Stimulated activated CD4-positive, alpha-beta T cell treated with anti-CD3 and anti-CD28 coated beads, Interleukin-4, amount 100 ng/mL, for 4 hours (primary cell): ENCODE measurements at places on chromosomes 3 and 15.

DNA sequence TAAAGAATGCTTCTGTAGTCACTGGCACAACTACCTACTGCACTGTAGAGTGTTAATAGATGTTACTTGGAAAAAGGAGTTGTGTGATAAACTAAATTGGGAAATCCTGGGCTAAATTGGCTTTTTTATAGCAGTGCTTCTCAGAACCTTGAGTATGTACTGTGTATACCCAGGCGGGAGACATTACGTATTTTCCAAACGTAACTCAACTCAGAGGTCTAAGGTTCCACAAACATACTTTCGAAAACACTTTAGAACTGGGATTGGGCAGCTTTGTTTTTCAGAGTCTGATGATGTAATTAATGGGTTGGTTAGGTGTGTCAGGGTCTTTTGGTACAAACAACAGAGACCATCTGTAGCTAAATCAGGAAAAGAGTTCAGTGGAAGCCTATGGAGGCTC lies 53.5 kb upstream of the CHST2 start:
- DNase-seq: no peak

DNA sequence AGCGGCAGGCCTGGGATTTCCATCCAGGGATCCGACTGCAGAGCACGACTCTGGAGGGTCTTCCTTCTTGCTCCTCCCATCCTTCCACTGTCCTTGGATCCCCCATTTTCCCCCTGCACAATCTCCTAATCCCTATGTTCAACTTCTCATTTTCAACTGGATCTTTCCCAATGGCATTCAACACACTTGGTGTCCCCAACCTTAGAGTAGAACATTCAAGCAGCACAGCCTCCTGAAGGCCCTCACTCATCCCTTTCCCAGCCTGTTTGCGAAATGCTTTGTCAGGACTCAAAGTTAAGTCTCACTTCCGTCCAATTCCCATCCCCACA lies 32.3 kb downstream of the RPN1 start:
- DNase-seq: no peak

DNA sequence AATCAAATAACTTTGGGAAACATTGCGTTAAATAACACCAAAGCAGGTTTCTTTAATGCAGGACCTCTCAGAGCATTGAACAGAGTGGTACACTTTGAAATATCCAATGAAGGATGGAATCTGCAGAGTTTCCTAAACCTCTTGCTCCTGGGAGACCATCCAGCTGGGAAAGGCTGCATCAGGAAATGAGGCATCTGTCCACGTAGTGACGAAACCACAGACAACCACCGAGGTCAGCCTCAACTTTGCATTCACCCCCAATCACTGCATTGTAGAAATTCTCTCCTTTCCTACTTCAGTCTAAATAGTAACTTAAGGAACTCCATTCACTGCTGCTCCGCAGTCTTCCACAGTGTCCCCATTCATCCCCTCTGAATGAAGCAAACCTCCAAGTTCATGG lies 41.5 kb upstream of the CDV3 start:
- DNase-seq: no peak

GRCh38 chr3:72335458-72336095 lies 512.7 kb downstream of the SHQ1 start:
- DNase-seq: no peak
